ENCODE measurements at places on chromosomes 5 and 9. TPM values are rescaled to one million over a fixed set of nuclear protein-coding genes. Genes with fewer than 3 reads are reported as not detected.

DNA sequence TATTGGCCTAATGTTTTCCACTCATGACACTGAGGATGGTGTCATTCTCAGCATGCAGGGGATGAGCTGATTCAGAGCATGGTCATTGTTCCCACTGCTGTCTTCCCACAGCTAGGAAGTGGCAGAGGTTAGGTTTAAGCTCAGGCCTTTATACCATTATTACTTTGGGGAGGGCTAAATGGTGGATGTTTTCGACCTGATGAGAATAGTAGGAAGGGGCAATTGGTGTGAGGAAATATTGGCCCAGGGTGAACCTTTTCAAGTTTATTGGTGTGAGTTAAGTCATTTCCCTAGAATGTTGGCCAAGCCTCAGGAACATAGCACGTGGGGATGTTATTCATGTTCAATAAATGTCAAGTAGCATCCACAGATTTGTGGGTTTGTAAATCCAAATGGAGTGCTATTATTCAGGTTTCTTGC is 59.6 kb downstream of the ARHGAP26 start:
- DNase-seq: no peak

DNA sequence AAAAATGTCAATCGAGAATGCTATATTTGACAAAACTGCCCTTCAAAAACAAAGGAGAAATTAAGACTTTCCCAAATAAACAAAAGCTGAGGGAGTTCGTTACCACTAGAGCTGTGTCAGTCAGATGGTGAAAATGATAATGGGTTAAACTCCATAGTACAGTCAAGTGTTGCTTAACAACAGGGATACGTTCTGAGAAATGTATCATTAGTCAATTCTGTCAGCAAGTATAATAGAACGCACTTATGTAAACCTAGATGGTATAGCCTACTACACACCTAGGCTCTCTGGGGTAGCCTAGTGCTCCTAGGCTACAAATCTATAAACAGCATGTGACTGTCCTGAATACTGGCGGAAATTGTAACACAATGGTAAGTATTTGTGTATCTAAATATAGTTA is 138.7 kb downstream of the DRD1 start:
- no peak for DNase-seq

GRCh38 chr9:97769208-97769607 is 72.1 kb upstream of the XPA start:
- DNase-seq: no peak

DNA sequence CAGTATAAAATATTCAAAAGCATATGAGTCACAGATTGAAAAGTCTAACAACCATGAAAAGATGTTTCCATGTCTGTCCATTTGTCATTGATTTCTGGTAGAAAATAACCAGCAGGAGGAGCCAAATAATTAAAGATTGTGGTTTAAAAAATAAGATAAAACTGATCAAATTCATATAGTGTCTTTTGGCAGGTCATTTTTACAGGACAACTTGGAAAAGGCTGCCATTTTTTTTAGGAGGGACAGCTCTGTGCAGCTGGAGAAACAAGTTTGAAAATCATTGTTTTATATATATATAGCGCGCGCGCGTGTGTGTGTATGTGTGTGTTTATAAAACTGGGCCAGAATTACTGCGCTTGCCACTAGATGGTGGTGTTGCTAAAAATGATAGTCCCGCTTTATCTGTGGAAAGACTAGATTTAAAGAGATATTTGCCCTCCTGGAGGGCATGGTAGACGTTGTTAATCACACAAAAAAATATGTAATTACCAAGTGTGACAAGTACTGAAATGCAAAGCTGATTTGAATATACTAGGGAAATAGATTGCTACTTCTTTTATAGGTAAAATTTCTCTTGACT is 1.3 kb upstream of the TRMO start:
- peak; percentile 94 for DNase-seq

FST gene
- total RNA-seq: 5.8 TPM

PCDHB4 gene
- 1.2 TPM for total RNA-seq

SPOCK1 gene
- total RNA-seq: 39.1 TPM

DNA sequence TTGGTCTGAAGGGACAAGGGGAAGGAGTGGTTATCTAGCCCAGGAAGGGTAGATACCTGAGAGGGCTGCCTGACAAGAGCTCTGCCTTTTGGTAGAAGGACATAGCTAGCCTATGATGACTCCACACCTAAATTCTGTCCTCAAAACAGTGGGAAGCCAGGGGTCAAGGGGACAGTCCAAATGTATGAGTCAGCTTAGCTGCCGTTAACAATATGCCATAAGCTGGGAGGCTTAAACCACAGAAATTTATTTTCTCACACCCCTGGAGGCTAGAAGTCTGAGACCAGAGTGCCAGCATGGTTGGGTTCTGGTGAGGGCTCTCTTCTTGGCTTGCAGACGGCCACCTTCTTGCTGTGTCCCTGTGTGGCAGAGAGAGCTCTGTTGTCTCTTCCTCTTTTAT is 306.4 kb downstream of the NTRK2 start:
- no peak for DNase-seq

- no peak for DNase-seq
Observed at GRCh38 chr5:78268356-78268755, 26.1 kb downstream of the AP3B1 start.

ELAVL2 gene
- 1.4 TPM for total RNA-seq

GRCh38 chr5:6602441-6602840 is 30.4 kb downstream of the NSUN2 start:
- DNase-seq: no peak

- DNase-seq: no peak
Observed at GRCh38 chr5:128966846-128967245, 1.6 kb downstream of the SLC27A6 start.

- no peak for DNase-seq
Observed at GRCh38 chr9:4588721-4589120, 73.4 kb upstream of the PLPP6 start.

GRCh38 chr5:88695232-88695631 is 187.8 kb downstream of the MEF2C start:
- no peak for DNase-seq

GRCh38 chr9:19023078-19023477 is 9.9 kb downstream of the SAXO1 start:
- DNase-seq: no peak

DNA sequence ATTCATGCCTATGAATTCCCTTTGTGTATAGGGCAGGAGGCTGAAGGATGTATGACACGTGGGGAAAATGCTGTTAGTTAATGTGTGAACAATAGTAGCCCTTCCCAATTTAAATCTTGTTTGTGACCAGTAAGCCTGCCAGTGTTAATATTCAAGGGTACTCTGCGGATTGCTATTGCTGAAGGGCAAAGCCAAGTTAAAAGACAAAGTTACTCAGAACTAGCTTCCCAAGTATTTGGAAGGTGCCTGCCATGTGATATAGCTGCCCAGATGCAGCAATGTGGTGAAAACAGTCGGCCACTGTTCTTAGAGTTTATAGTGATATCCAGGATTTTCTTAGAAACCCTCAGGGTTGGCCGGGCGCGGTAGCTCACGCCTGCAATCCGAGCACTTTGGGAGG is 34.6 kb downstream of the MARVELD2 start:
- no peak for DNase-seq

GFPT2 gene
- 114 TPM for total RNA-seq

GRCh38 chr5:111853748-111854147 is 96.8 kb upstream of the NREP start:
- DNase-seq: no peak

PCDHA1 gene
- not detected for total RNA-seq

- no peak for DNase-seq
Observed at GRCh38 chr9:91223000-91223399, 138.7 kb downstream of the AUH start.

SPINK4 gene
- not detected for total RNA-seq

DNA sequence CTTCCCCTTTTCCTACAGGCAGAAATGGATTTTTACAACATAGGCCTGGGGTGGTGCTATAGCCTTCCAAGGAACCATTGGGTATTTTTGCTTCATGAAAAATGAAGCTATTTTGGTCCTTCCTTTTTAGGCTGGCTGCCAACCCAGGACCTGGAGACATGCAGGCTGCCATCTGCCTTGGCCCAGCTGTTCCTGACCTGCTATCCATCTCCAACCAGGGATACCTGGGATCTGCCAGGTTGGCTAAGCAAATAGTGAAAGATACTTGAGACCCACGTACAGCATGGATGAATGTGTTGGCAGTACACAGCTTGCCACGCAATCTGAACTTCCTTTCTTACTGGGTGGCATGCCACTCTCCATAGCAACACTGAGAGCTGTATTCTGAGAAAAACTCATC is 31.1 kb downstream of the MRPS27 start:
- no peak for DNase-seq

DNA sequence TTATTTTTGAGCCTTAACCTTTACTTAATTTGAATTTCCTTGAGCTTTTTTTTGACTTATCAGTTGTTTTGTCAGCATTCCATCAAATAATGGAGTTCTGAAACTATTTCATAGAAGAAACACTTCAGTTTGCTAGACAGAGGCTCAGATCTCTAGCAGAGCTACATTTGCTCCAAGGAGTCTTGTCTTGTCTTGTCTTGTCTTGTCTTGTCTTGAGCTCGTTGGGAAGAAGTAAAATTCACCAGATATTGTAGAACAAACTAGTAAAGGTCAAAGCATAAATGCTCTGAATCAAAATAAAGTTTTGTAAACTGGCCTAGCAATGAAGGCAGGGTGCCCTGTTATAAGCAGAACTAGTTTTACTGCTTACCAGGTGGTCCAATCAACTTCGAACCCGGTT is 33.5 kb downstream of the RAB24 start:
- no peak for DNase-seq

Measured in esophagus muscularis mucosa (tissue), 4 donors.